SJSA1 (cell line): ENCODE measurements at places on chromosomes 1 and 21. TPM values are rescaled to one million over a fixed set of nuclear protein-coding genes. Genes with fewer than 3 reads are reported as not detected.

Gene CXADR
- total RNA-seq: 0.08 TPM in 1 of 2 replicates, not detected in the other

Gene OPTC
- total RNA-seq: not detected in 2 replicates

Gene OTUD7B
- total RNA-seq: 14.2 and 27.2 TPM in 2 replicates

Gene SERTAD4
- total RNA-seq: 4.8 and 6.6 TPM in 2 replicates

DNA sequence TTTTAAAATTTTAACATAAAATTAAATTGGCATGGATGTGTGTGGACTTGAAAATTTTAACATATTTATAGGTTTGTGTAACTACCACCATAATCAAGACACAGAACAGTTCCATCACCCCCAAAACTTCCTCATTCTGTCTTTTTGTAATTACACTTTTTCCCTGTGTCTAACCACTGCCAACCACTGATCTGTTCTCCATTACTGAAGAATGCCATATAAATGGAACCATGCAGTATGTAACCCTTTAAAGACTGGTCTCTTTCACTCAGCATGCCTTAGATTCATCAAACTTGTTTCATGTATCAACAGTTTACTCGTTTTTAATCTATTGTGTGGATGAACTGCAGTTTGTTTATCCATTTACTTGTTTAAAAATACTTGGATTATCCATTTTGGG lies 13.0 kb upstream of the AHCYL1 start:
- H3K27me3 ChIP-seq: no peaks in the 10 kb centered on the region
- no peak overlapping the region for H3K4me3 ChIP-seq
- H3K27ac ChIP-seq: no peak overlapping the region
- H3K36me3 ChIP-seq: no peaks in the 10 kb centered on the region

DNA sequence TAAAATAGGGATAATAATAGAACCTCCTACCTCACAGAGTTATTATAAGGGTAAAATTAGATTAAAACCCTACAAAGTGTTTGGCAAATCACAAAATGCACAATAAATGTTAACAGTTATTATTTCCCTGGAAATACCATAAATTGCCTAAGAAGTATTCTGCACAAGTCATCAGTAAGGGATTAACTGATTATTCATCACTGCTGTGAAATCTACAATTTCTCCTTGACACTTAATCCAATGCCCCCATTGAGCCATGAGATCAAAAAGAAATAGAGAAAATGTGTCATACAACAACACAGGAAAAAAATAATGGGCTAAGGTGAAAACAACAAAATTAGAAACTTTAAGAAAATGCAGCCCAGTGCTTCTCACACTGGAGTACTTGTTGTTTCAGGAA lies 6.7 kb upstream of the SEC16B start:
- no peaks in the 10 kb centered on the region for H3K36me3 ChIP-seq
- H3K4me1 ChIP-seq: peaks cover 41% of the 10 kb centered on the region
- H3K27me3 ChIP-seq: no peaks in the 10 kb centered on the region
- peak overlapping the region; percentile 32; the same call in 1 of the 2 replicates for H3K27ac ChIP-seq

- no peak overlapping the region for H3K4me3 ChIP-seq
- no peaks in the 10 kb centered on the region for H3K36me3 ChIP-seq
- no peak for DNase-seq
- H3K27me3 ChIP-seq: no peaks in the 10 kb centered on the region
Measured at GRCh38 chr21:27646056-27646455, 679.2 kb upstream of the ADAMTS5 start.

DNA sequence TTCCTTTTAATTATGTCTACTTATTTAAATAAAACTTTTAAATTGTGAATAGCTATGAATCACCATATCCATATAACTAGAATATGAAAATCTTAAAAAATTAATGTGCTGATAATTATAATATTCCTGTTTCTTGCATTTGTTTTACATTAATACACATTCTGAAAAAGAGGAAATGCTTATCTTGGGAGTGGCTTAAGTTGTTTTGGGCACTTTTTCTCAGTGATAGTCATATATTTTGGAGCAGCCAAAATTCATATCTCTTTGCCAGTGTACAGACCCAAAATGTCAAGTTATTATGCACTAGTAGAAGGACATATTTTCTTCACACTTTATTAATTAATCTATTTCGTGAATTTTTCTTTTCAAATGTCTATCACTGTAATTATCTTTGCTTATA lies 838.5 kb downstream of the USP25 start:
- H3K27ac ChIP-seq: no peak overlapping the region
- no peak for DNase-seq
- no peak overlapping the region for H3K4me3 ChIP-seq
- H3K27me3 ChIP-seq: no peaks in the 10 kb centered on the region
- no peaks in the 10 kb centered on the region for H3K36me3 ChIP-seq

- H3K27me3 ChIP-seq: no peaks in the 10 kb centered on the region
- no peak overlapping the region for H3K4me3 ChIP-seq
- H3K4me1 ChIP-seq: peaks cover 37% of the 10 kb centered on the region
- peaks cover 16% of the 10 kb centered on the region for H3K36me3 ChIP-seq
- no peak for DNase-seq
Measured at GRCh38 chr1:24954631-24955030, 24.6 kb upstream of the RUNX3 start.

GRCh38 chr1:81179242-81179641 lies 621.5 kb upstream of the ADGRL2 start:
- H3K27me3 ChIP-seq: no peaks in the 10 kb centered on the region
- H3K27ac ChIP-seq: peak overlapping the region; percentile 78
- no peak overlapping the region for H3K4me3 ChIP-seq

GRCh38 chr1:86764523-86764922 lies 60.1 kb downstream of the SH3GLB1 start:
- no peak overlapping the region for H3K27ac ChIP-seq
- H3K4me3 ChIP-seq: no peak overlapping the region
- no peaks in the 10 kb centered on the region for H3K4me1 ChIP-seq
- no peaks in the 10 kb centered on the region for H3K27me3 ChIP-seq

DNA sequence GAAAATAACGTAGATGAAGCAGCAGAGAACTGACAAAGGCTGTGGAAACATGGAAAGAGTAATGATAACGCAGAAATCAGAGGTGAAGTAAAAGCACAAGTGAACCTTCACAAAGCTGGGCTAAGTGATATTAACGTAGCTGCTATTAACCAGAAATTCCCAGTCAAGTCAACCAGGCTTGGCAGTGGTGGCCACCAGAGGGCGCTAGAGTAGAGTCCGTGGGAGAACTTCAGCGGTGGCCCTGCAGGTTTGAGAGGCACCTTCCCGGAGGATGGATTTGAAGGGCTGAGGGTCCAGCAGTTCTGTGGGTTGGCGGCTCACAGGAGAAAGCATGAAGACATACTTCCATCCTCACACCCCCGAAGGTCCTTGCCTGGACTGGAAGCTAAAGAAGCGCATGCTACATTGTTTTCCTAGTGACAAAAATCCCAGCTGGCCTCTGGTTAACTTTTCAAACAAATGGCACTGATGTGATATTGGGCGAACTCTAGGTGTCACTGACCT lies 81.7 kb upstream of the ZNF648 start:
- no peaks in the 10 kb centered on the region for H3K36me3 ChIP-seq
- H3K4me3 ChIP-seq: no peak overlapping the region
- no peaks in the 10 kb centered on the region for H3K4me1 ChIP-seq
- peak; percentile 57 for DNase-seq
- no peaks in the 10 kb centered on the region for H3K27me3 ChIP-seq
